Neural crest cell (in vitro differentiated cells): ENCODE measurements at places on chromosomes 12 and 14. TPM values are rescaled to one million over a fixed set of nuclear protein-coding genes. Genes with fewer than 3 reads are reported as not detected.

DNA sequence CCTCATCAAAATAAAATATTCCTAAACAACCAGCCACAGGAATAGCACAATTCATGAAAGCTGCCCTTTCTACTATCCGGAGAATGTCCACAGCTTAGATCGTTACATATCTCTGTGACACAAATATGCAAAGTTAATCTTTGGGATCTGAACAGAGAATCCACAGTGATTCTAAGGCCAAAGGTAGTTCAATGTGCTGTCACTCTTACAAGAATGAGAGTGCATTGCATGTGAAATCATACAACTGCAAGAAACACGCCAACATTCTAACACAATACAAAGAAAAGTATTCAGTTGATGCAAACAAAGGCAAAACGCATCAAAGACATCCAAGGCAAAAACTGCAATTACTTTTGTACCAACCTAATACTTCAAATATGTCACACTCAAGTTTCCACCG is 60.4 kb downstream of the KSR2 start:
- H3K27me3 ChIP-seq: peaks cover 26% of the 10 kb centered on the region
- DNase-seq: no peak
- no peaks in the 10 kb centered on the region for H3K4me1 ChIP-seq
- no peaks in the 10 kb centered on the region for H3K36me3 ChIP-seq
- H3K4me3 ChIP-seq: no peak overlapping the region
- H3K27ac ChIP-seq: peak overlapping the region; percentile 16

DNA sequence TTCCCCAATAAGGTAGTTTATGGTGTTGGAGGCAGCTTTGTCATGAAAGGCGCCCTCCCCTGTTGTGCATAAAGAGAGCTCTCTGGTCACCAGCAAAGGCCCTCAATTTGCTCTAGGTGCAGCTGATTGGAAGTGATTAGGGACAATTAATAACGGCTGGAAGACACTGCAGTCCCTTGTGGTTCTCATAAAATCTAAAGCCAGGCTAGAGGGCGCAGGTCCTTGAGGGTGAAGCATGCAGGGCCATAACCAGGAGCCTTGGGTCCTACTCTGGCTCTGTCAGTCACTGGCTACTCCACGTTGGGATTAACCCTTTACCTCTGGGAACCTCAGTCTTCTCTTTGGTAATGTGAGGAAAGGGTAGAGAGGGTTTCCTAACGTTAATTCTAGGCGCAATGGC is 1.9 kb downstream of the DAAM1 start:
- peak overlapping the region; percentile 97 for H3K27ac ChIP-seq
- peak; percentile 6 for DNase-seq
- H3K4me3 ChIP-seq: peak overlapping the region; percentile 98
- no peaks in the 10 kb centered on the region for H3K36me3 ChIP-seq
- H3K4me1 ChIP-seq: peaks cover 41% of the 10 kb centered on the region
- H3K27me3 ChIP-seq: peaks cover 16% of the 10 kb centered on the region

The KERA gene
- total RNA-seq: not detected in 2 replicates

- peaks cover 2% of the 10 kb centered on the region for H3K27me3 ChIP-seq
- H3K27ac ChIP-seq: peak overlapping the region; percentile 31
- DNase-seq: no peak
- peaks cover 3% of the 10 kb centered on the region for H3K36me3 ChIP-seq
- peak overlapping the region; percentile 31 for H3K4me3 ChIP-seq
Measured at GRCh38 chr12:121892673-121893561, 4.3 kb downstream of the PSMD9 start.

DNA sequence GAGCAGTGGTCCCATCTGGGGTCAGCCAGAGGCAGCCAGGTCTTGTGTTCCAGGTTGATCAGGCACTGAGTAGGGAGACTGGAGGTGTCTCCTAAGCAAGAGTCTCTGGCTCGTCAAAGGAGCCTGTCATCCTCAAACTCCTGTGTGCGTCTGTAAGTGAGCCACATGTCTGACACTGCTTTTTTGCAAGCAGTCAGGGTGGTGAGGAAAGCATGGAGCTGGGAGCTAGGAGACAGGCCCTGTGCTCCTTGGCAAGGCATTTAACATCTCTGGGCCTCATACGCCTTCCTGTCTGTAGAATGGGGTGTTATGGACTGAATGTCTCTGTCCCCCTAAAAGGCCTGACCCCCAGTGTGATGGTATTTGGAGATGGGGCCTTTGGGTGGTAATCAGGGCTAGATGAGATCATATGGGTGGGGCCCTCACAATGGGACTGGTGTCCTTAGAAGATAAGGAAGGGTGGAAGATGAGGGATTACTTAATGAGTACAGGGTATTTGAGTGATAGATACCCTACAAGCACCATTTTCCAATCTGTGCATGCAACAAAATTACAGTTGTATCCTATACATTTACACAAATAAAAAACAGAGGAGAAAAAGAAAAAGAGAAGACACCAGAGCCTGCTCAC is 53.0 kb downstream of the ARL6IP4 start:
- no peaks in the 10 kb centered on the region for H3K4me1 ChIP-seq
- H3K36me3 ChIP-seq: no peaks in the 10 kb centered on the region
- DNase-seq: no peak
- H3K27me3 ChIP-seq: no peaks in the 10 kb centered on the region
- H3K4me3 ChIP-seq: no peak overlapping the region

The SLC35F4 gene
- 0.37 TPM in 1 of 2 replicates, not detected in the other for total RNA-seq

- no peaks in the 10 kb centered on the region for H3K27me3 ChIP-seq
- H3K36me3 ChIP-seq: no peaks in the 10 kb centered on the region
- no peak overlapping the region for H3K4me3 ChIP-seq
Measured at GRCh38 chr12:131867891-131868675, 26.3 kb upstream of the ULK1 start.

DNA sequence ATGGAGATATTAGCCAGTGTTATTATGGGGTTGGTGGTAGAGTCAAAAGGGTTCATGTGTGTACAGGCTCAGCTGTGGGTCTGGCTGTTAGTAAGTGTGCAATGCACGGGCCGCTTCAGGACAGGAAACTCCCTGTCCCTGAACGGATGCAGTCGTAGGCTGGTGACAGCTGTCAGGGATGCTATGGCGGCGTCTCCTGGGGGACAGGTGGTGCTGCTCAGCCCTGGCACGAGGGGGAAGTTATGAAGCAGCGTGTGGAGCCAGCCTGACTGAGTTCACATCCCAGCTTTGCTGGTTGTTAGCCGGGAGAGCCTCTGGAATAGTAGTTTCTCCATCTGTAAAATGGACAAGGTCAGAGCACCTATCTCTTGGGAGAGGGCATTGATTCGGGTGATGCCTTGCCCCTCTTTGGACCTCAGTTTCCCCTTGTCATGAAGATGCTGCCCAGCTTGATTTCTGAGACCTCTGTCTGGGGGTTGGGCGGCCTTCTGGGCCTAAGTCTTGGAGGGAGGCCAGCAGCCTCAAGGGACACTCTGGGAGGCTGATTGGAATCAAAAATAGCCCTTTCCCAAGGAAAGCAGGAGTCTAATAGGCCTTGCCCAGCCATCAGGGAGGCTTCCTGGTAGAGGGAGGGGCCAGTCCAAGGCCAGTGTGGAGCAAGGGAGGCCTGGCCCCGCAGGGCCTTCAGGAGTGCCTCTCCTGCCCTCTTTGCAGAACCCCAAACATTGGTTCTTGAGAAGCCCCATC is 7.1 kb downstream of the ASB2 start:
- H3K27ac ChIP-seq: no peak overlapping the region
- DNase-seq: no peak
- peaks cover 3% of the 10 kb centered on the region for H3K27me3 ChIP-seq

DNA sequence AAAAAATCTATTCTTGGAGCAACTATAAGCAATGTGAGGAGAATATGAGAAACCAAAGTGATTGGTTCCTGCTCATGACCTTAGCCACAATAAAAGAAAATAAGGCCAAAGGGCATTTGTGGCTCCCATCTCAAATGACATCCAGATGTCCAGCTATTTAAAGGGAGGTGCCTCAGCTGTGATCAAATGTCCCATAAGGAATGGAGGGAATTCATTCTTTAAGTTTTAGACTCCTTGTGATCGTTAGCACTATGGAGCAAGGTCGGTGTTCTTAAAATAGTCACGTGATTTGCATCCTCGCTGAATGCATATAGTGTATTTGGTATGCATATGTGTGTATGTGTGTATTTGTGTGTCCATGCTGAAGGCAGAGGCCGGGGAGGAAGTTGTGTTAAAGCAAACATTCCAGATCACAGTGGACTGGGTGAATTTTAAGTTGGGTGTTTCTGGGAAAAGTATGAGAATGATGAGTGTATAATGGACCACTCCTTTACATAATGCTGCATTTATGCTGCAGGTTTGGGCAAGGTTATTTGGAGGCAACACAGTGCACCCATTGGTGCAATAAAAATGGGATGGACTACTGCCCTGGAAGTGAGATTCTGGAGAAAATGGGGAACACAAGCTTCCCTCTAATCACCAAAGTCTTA is 5.6 kb upstream of the E2F7 start:
- peaks cover 10% of the 10 kb centered on the region for H3K4me1 ChIP-seq
- H3K4me3 ChIP-seq: no peak overlapping the region
- H3K36me3 ChIP-seq: peaks cover 2% of the 10 kb centered on the region

DNA sequence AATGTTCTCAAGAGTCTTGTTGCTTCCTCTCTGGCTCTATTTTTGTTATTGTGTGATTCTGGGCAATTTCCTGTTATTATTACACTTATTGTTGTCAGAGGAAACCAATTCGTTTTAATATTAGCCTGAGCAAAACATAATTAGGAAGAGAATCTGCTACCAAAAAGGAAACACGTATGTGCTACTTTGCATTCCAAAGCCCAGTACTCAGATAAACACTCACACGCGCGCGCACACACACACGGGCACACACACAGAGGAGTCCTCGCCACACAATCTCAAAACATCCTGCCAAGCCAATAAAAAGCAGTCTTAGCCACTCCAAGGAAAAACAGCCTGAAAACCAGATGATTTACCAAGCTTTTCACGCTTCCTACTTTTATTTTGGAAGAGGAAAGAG is 400.7 kb downstream of the NUAK1 start:
- H3K27me3 ChIP-seq: peaks cover 2% of the 10 kb centered on the region
- H3K36me3 ChIP-seq: no peaks in the 10 kb centered on the region
- DNase-seq: no peak

The ADAMTS20 gene
- 1.8 and 2.0 TPM in 2 replicates for total RNA-seq

- H3K4me1 ChIP-seq: peaks cover 11% of the 10 kb centered on the region
- H3K27ac ChIP-seq: no peak overlapping the region
- peaks cover 11% of the 10 kb centered on the region for H3K27me3 ChIP-seq
- H3K4me3 ChIP-seq: no peak overlapping the region
Measured at GRCh38 chr12:109553906-109554500, 19.3 kb downstream of the MMAB start.

The MAP1LC3B2 gene
- 0.82 TPM in 1 of 2 replicates, not detected in the other for total RNA-seq

GRCh38 chr14:23563473-23564180 is 4.0 kb downstream of the AP1G2 start:
- H3K4me1 ChIP-seq: peaks cover 28% of the 10 kb centered on the region
- no peak overlapping the region for H3K27ac ChIP-seq
- DNase-seq: no peak
- peaks cover 10% of the 10 kb centered on the region for H3K27me3 ChIP-seq
- H3K36me3 ChIP-seq: no peaks in the 10 kb centered on the region

DNA sequence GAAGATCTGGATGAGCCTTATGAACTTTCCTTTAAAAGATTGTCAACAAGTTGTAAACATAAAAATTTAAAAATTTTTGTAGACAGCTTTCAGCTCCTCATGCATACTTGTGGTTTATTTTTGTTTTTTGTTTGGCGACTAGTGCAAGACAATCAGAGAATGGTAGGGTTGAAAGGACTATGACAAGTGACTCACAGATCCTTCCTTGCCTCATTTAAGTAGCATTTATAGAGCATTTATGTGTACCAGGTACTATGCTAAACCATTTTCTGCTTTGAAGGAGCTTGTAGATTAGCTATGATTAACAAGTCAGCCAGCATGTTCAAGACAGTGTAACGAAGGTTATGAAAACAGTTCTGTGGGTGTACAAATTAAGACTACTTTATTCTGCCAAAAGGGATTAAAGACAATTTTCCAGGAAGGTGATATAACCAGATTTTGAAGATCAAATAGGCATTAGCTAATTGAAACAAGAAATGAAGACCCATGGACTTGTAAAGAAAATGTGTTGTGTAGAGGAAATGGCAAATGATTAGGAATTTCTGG is 122.0 kb downstream of the PCNX1 start:
- H3K27me3 ChIP-seq: no peaks in the 10 kb centered on the region
- H3K27ac ChIP-seq: no peak overlapping the region
- no peak overlapping the region for H3K4me3 ChIP-seq
- no peaks in the 10 kb centered on the region for H3K4me1 ChIP-seq

- H3K27ac ChIP-seq: no peak overlapping the region
- no peak overlapping the region for H3K4me3 ChIP-seq
- DNase-seq: no peak
- H3K27me3 ChIP-seq: no peaks in the 10 kb centered on the region
Measured at GRCh38 chr12:106508966-106509365, 73.8 kb upstream of the RFX4 start.

DNA sequence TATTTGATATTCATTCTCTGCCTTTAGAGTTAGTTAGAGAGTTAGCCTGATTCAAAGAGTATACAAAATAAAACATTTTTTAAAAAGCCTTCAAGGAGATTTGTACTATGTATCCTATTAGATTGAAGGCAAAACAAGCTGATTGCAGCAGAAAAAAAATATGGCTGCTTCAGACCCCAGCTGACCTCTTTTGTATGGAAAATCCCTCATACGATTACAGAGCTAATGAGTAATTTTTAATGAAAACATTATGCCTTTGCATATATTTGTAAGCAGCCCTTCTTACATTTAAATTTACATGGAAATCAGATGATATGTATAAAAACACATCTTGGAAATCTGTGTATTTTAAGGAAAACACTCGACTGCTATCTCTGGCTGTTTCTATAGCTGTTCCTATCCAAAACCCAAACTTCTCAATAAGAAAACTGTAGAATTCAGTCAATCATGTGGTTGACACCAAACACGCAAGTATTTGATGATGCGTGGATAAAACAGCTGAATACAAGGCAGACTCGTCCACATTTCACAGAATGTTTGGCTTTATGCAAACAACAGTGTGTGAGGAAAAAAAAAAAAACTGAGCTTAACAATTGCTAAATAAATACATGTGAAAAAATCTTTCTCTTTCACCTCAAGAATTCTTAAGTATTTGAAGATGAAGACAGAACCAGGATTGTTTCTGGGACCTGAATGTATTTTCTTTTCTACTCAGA is 275.3 kb downstream of the EGLN3 start:
- H3K27me3 ChIP-seq: no peaks in the 10 kb centered on the region
- H3K4me3 ChIP-seq: no peak overlapping the region
- no peak for DNase-seq
- H3K27ac ChIP-seq: no peak overlapping the region
- H3K4me1 ChIP-seq: peaks cover 25% of the 10 kb centered on the region
- peaks cover 6% of the 10 kb centered on the region for H3K36me3 ChIP-seq

- H3K27me3 ChIP-seq: no peaks in the 10 kb centered on the region
- H3K4me3 ChIP-seq: no peak overlapping the region
- no peak overlapping the region for H3K27ac ChIP-seq
- peaks cover 5% of the 10 kb centered on the region for H3K4me1 ChIP-seq
- H3K36me3 ChIP-seq: no peaks in the 10 kb centered on the region
Measured at GRCh38 chr12:40801082-40801481, 108.8 kb downstream of the CNTN1 start.

DNA sequence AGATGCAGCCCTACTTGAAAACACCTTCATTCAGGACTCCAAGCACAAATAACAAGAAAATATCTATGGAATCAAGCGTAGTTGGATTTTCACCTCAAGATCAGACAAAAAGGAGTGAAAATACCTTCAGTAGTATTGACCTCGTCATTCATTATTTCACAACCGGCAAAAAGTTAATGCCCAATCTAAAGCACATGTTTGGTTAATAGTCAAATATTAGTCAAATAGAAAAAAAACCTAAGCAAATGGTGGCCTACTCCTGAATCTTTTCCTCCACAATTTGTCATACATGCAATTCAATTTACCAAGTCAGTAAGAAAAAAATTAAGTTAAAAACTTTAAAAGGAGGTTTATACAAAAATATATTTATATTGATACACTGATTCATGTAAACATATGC is 50.0 kb downstream of the SLC38A4 start:
- no peaks in the 10 kb centered on the region for H3K27me3 ChIP-seq
- peaks cover 10% of the 10 kb centered on the region for H3K4me1 ChIP-seq
- no peak overlapping the region for H3K4me3 ChIP-seq
- no peak for DNase-seq
